ENCODE measurements at places on chromosomes 16 and 17.

- no peak for DNase-seq
These were observed 39.7 kb downstream of the ARHGAP17 start for GRCh38 chr16:24975428-24975889.

- no peak for DNase-seq
These were observed 17.6 kb upstream of the CCDC182 start for GRCh38 chr17:57762452-57763395.

- no peak for DNase-seq
These were observed 37.4 kb downstream of the STH start for GRCh38 chr17:46036491-46036890.

- DNase-seq = no peak
These were observed 181.3 kb downstream of the CBLN1 start for GRCh38 chr16:49100366-49100765.

- DNase-seq = no peak
These were observed 7.2 kb upstream of the TNFRSF17 start for GRCh38 chr16:11957591-11958395.

GRCh38 chr16:54153240-54153934, 133.2 kb downstream of the IRX3 start:
- no peak for DNase-seq

DNA sequence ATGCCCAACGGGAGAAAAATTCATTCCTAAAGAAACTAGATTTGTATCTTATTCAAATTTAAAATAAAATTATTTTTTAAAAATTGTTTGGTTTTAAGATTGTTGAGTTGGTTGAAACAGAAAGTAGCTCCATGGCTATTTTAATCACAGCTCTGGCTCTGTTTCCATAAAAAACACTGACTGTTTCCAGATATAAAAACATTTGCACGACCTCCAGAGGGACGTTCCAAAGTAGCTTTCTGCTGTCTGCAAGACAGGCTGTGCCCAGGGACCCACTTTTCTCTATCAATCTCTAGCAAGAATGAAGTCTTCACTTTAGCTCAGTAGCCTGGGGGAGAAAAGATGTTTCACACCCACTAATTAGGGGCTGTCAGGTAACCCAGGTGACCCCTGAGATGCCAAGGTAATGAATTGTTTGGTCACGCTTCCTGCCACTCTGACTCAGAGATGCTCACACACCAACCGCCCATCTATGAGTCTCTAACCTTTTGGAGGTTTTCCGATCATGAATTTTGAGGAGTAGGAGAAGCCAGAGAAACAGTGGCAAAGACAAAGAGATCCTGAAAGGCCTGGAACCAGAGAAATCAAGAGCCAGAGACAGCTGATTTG, 220.1 kb upstream of the SOX9 start:
- DNase-seq = no peak

DNA sequence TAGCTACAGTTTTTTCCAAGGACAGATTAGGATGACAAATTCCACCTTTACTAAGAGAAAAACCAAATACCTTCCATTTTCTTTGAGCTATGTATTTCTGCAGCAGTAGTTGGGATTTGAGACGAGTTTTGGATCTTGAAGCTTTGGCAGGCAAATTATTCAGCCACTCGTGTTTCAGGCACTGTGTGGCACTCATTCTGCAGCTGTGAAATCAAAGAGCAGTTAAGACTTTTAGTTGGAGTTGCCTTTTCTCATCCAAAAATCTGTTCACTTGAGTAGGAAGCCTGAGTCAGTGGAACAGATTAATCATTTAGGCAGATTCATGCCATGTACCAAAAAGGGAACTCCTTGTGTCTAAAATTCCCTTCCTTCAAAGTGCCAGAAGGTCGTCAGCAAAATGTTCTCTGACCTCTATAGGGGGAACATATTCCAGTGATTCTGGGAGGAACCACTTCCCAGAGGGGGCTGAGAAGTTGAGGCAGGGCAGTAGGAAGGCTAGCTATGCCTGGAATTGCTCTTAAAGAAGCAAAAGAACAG, 20.1 kb downstream of the ORC6 start:
- no peak for DNase-seq

DNA sequence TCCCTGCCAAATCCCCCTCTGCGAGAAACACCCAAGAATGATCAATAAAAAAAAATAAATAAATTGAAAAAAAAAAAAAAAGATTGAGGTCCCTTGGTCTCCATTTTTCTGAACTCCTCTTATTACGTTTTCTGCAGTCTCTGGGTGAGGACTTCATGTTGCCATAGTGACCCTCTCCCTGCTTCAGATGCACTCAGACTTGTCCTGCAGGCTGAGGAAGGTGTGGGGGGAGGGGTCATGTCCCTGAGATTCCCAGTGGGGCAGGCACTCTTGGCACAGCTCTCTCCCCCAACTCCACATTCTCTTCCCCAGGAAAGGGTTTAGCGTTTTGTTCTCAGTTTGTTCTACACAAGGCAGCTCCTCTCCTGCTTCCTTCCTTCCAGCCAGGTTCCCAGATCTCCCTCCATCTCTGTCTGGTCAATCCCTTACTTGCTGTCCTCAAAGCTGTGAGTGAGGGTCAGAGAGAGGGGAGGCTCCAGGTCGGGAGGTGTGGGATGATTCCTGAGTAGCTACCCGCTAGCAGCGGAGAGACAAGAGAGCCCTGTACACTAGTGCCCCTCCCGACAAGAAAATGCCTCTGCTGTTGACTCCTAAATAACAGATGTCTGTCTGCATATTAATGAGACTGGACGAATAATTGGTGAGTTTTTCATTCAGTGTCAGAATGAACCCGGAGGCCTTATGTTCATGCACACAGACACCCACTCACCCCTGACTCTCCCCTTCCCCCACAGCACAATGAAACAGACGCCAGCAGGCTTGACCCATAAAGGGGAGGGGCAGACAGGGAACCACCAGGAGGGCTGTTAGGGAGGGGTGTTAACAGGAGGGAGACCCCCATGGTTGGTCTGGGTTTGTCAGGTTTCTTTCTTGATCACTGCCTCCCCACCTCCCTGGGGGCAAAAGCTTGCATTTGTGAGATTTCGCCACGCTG, 9.2 kb downstream of the RND2 start:
- no peak for DNase-seq

- no peak for DNase-seq
These were observed 60.4 kb downstream of the ZDHHC7 start for GRCh38 chr16:84950906-84951305.

GRCh38 chr16:1590366-1590765, 21.5 kb downstream of the IFT140 start:
- no peak for DNase-seq

DNA sequence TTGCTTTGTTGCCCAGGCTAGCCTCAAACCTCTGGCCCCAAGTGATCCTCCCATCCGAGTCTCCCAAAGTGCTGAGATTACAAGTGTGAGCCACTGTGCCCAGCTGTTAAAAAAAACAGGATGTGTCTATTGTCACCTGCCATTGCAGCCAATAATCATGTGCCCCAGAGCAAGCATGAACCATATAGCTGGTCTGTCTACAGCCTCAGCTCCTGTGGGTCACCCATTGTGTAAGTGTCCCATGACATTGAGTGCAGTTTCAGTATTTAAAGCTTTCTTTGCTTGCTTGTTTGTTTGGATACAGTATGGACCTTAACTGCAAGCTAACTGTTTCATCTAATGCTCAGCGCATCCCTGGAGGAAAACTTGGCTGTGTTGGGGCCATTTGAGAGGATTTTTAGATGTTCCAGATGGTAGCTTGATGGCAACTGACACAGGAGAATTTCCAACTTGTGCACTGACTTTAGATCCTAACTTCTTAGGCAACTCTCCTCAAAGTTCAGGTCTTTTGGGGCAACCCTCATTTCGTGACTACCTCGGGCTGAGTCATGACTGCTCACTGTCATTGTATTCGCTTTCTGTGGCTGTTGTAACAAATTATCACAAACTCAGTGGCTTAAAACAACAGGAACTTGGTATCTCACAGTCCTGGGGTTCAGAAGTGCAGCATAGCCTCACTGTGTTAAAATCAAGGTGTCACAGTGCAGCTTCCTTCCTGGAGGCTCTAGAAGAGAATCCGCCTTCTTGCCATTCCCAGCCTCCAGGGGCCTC, 30.3 kb upstream of the ADORA2B start:
- DNase-seq = no peak

- no peak for DNase-seq
These were observed 25.8 kb downstream of the ZNRF1 start for GRCh38 chr16:75024594-75024993.

DNA sequence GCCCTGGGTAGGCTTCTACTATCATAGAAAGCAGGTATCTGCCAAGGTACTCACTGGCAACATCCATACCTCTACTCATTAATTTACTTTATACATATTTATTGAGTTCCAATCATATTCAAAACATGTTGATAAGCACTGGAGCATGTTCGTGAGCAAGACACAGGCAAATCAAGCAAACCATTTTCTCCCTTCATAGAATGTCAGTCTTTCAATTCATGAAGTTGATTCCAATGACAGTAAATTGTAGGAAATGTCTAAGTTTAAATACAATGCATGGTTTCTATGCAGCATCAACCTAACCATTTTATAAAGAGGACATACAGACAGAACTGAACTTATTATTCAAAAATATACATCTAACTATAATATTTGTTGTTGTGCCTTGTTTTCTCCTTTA, 978.6 kb downstream of the CDH8 start:
- DNase-seq = no peak

DNA sequence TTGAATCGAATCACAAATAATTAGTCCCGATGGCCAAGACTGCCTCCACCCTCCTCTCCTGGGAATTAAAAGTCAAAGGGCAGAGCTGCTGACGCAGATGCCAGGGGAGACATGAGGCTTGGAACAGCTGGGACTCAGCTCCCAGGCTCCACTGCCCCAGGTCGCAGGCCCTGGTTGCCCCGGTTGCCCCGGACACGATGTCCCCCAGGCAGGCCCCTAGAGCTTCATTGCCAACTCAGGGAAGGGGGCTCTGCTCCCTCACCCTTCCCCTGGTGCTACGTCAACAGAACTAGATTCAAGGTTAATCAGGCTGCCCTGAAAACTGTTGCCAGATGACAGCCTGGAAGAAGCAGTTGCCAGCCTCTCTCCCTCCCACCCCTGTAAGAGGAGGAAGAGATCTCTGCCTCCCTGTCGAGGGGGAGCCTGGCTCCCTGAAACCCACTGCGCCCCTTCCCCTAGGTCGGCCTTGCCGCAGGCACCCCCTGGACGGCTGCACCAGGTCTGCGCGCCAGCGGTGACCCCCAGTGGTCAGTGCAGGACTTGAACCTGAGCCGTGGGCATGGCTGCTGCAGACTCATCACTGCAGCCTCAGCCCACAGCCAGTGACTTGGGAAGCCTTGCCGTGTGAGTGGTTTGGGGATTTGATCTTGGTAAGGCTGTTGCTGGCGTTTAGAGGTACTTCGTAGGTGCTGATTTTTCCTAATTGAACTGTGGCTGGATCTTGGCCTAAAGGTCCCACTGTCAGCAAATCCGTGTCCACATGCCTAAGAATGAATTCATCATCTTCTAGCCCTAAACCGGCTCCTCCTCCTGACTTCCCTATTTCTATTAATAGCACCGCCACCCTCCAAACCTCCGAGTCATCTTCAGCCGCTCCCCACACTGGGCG, 84.1 kb upstream of the TOB1 start:
- DNase-seq = peak; percentile 96

DNA sequence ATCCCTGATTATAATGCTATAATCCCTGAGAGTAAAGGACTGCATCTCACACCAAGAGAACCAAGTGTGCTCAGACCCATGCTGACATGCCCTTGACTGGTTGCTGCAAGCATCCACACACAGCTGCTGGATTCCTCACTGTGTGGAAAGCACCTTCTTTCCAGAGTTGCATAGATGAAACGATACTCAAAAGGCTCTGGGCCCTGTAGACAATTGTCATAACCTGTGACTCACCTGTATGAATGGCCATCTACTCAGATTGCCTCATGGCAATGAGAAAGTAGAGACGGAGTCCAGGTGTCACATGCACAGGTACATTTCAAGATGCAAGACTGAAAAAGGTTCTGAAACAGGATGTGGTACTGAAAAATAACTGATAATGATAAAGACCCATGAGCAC, 58.1 kb downstream of the MPHOSPH6 start:
- DNase-seq = no peak

- DNase-seq = no peak
These were observed 339.0 kb downstream of the TMEM114 start for GRCh38 chr16:8251298-8251697.

DNA sequence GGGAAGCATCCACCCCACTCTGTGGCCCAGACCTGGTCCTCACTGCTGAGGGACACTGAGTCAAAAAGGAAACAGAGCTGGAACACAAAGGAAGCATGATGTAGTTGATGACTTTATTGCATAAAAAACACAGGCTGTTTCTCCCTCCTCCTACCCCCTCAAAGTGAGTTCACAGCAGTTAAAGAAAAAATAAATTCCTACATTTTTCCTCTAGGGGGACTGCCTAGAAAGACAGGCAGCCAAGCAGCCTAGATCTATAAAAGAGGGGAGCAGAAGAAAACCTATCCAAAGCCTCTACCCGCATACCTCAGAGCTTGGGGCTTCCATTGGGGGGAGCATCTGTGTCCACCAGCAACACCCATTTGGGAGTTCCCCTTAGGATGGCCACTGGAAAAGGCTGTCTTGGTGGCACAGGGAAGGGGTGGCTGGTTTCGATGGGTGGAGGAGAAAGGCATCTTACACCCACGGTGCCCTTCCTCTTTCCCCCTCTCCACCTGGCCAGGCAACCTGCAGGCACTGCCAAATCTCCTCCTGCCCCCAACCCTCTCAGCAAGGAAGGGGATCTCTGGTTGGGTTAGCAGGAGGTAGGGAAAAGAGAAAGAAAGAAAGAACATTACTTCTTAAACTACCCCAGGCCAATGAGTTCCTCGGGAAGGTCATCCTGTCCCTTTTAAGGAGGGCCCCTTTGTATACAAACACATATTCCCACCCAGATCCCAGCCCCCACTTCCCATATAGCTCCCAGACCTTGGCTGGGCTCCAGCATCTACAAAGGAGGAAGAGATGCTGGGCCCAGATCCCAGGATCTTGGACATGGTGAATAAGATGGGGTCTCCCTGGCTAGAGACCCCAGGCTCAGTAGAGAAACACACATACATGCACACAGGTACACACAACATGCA, 4.0 kb upstream of the SCRN2 start:
- no peak for DNase-seq

GRCh38 chr16:57859331-57859730, 57.0 kb upstream of the KIFC3 start:
- DNase-seq = no peak

DNA sequence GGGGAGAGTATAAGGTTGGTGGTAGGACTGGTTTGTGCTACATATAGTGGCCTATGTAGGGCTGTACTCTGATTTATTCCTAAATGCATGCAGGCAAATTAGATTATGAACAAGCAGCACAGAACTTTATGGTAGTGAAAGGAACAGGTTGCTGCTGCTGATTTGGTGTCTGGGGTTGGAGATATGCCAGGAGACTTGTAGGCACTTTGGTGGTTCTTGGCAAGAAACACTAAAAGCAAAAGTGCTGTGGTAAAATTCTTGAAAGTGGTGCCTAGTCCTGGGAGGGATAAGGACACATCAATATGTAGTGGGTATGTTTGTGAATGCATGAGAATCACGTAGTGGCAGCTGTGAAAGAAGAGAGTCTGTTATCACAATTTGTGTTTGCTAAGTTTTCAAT, 2126.0 kb downstream of the TP53TG3F start:
- no peak for DNase-seq

GRCh38 chr17:51499897-51500296, 239.6 kb downstream of the UTP18 start:
- DNase-seq = no peak

GRCh38 chr16:30805370-30806169, 18.6 kb upstream of the ZNF629 start:
- DNase-seq = peak; percentile 92
